ENCODE measurements at places on chromosomes 16 and 17. TPM values are rescaled to one million over a fixed set of nuclear protein-coding genes. Genes with fewer than 3 reads are reported as not detected.

C17orf78 gene
- not detected for total RNA-seq

MYO1C gene
- 46.6 TPM for total RNA-seq

BCL6B gene
- total RNA-seq, result 2.3 TPM

DNA sequence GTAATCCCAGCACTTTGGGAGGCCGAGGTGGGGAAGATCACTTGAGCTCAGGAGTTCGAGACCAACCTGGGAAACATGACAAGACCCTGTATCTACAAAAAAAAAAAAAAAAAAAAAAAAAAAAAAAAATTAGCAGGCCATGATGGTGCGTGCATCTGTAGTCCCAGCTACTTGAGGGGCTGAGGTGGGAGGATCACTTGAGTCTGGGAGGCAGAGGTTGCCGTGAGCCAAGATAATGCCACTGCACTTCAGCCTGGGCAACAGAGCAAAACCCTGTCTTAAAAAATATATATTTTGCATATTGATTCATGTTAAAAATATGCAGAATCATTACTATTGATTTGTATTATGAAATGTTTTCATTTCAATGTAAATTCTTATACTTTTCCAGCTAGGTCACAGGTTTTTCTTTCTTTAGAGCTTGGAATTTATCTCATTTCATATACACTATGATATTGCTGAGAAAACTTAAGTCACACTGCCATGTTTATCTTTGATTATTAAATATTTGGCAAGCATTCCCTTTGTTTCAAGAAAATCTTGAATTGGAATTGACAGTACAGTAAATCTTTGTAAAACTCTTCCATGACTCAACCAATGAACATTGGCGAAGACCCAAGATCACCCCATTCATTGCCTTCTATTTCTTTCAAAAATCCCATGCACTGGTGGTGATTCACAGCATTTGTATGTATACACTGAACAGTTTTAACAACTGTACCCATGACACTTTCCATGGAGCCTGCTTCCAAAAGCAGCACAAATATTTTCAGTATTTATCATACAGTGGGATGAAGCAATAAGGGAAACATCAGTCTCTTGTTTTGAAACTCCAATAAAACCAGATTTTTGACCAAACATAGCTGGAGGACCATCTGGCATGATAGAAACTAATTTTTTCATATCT is 83.5 kb upstream of the TNRC6A start:
- no peak for ATAC-seq

GRCh38 chr16:86994651-86995171 is 322.5 kb downstream of the C16orf95 start:
- no peak for ATAC-seq

C1QL1 gene
- 0.32 TPM for total RNA-seq

DUSP3 gene
- total RNA-seq, result 10.5 TPM
